Activated T-cell treated with anti-CD3 and anti-CD28 coated beads, Interleukin-2, amount 50 U/mL, for 24 hours (primary cell): ENCODE measurements at places on chromosomes 7 and 10.

GRCh38 chr10:125363791-125364190, 203.4 kb upstream of the CTBP2 start:
- no peak for DNase-seq

GRCh38 chr10:110868981-110869380, 2.7 kb upstream of the PDCD4 start:
- no peak for DNase-seq

DNA sequence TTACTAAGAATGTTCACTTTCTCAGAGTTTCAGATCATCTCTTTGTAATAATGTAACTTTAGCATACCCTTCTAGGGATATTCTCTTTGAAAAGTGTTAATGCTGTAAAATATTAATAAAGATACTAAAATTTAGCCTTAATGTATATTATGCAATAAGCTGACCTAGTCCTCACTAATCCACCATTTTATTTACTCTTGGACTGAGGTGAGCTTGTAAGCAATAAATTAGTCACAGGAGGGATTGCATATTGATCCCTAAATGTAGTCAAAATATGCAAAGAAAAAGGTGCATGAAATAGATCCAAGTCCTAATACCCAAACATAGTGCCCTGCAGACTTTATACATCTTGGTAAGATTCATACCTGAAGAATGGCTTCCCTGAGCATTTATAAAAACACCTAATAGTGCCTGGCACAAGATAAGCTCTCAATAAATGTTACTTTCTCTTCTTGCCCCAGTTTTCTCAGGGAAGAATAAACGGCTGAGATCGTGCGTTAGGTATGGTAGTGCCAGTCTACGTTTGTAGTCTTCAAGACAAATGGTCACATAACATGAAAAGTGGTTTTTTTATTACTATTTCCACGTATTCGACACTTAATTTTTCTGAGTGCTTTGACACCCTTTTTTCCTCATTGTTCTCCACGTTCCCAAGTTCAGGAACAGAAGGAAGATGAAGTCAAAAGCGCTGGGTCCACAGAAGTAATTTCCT, 14.3 kb downstream of the INSIG1 start:
- no peak for DNase-seq

DNA sequence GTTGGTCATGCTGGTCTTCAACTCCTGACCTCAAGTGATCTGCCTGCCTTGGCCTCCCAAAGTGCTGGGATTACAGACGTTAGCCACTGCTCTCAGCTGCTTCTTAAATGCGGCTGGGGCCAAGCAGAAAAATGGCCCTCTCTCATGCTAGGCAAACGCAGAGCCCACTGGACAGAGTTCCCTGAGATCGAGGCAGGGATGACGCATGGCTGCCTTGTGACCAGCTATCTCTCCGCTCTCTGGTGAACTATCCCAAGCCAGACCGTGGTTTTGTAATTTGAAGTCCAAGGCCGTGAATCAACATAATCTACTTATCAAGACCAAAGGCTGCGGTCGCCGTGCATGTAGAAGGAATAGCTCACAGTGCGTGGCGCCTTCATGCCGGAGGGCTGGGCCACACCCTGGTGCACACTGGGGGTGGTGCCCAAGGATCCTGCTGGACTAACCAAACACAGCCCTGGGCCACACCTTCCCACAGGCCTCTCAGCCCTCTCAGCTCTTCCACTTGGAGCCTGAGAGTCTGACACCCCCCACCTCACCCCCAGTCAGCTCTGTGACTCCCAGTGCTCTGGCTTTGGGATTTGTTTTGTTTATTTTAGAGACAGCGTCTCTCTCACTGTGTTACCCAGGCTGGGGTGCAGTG, 88.1 kb upstream of the CUX1 start:
- no peak for DNase-seq

DNA sequence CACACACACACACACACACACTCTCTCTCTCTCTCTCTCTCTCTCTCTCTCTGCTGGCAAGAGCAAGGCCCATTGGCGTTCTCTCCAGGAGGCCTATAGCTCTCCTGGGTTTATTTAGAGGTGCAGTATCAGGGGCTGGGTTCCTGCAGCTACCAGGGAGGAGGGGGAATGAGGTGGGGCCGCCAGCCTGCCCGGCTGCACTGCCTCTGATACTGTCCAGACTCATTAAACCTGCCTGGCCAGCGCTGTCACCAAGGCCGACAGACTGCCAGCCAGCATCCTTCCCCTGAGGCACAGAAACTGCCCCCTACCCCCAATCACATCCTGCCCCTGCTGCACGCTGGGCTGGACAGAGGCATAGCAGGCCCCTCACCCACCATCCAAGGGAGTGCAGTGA, 4.3 kb downstream of the PRRT4 start:
- no peak for DNase-seq

GRCh38 chr10:22475651-22476600, 130.6 kb downstream of the SPAG6 start:
- peak; percentile 53 for DNase-seq

GRCh38 chr10:113111260-113111659, 161.2 kb downstream of the TCF7L2 start:
- DNase-seq = no peak

DNA sequence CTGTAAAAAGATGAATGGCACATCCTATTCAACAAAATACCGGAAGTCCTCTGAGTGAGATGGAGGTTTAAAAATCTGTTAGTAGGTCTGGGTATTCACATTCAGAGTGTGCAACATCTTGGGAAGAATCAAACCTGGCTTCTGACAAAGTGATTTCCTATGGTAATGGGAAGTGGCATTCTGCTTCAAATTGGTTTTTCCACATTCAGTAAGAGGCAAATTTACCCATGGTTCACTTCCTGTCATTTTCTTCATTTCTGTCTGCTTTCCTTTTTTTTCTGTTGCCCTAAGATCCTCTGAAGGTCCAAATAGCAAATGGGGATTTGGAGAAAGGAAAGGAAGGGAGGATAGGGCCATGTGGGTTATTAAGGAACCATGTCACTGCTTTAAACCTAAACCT, 218.3 kb downstream of the DOCK4 start:
- DNase-seq = no peak

GRCh38 chr7:2165239-2165609, 67.5 kb downstream of the MAD1L1 start:
- no peak for DNase-seq

DNA sequence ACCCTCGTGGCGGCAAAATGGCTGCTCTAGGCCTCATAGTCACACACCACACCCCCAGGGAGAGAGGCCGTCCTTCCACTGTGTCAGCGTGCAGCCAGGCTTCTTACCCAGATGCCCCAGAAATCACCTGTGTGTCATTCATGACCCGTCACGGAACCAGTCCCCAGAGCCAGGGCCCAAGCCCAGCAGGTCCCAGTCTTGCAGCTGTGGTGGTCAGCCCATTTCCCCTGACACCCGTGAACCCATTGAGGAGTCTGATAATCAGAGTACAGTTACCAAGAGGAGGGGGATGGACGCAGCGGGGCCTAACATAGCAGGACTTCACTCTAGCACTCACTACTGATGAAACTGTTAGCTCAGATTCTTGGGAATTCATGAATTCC, 112.1 kb downstream of the ACTR3B start:
- DNase-seq = peak; percentile 16

DNA sequence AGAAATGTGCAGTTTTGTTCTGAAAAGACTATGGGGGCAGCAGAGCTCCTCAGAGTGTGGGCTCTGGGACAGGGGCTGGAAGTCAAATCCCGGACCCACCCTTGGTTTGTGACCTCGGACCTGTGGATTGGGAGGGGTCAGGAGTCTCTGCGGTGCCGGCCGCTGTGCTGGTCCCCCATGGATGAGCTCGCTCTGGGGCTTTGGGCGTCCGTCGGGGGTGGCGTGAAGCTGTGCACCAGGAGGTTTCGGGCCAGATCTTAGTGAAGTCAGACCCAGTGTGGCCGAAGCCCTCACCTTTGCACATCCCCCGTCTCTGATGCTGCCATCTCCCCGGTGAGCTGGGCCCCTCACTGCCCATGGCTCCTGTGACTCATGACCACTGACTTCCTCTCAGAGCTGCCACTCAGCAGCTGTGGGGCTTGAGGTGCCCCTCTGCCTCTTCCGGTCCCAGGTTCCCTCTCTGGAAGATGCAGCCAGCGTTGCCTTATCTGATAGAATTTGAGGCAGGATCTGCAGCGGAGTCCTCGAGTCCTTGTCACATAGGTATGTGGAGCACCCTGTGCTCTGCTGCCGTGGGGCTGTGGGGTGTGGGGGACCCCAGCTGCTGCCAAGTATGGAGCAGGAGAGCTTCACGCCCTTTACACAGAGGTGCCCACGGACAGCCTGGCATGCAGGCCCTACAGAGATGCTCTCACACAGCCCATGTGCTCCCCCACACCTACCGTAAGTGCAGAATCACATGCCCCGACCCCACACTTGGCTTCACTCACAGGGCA, 11.4 kb upstream of the SCART1 start:
- no peak for DNase-seq

- no peak for DNase-seq
Measured at GRCh38 chr10:29119374-29119773, 169.5 kb upstream of the LYZL1 start.

- peak; percentile 16 for DNase-seq
Measured at GRCh38 chr10:47050618-47051455, 139.6 kb downstream of the PTPN20 start.
